ENCODE measurements at places on chromosomes 13 and 19.
A peak's percentile ranks its signal among the peaks of the same experiment; 100 is the strongest.

DNA sequence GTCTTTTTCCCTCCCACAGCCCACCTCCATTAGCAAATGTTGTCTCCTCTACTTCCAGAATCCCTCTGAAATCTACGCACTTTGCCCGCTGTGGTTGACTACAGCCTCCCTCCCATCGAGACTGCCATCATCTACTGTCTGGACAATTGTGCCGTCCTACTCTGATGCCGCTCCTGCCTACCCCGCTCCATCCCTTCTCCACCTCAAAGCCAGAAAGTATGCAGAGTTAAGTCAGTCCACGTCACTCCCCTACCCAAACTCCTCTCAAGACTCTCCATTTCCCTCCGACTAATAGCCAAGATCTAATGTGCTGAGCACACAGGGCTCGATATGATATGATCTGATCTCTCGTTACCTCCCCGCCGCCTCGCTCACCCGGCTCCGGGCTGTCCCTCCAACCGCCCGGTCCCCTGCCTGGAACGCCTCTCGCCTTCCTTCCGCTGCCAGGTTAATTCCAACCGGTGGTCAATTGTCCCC lies 556 bp downstream of the CACTIN start:
- DNase-seq = peak; percentile 58

GRCh38 chr19:35780717-35781116 lies 5.4 kb downstream of the ARHGAP33 start:
- no peak for DNase-seq

DNA sequence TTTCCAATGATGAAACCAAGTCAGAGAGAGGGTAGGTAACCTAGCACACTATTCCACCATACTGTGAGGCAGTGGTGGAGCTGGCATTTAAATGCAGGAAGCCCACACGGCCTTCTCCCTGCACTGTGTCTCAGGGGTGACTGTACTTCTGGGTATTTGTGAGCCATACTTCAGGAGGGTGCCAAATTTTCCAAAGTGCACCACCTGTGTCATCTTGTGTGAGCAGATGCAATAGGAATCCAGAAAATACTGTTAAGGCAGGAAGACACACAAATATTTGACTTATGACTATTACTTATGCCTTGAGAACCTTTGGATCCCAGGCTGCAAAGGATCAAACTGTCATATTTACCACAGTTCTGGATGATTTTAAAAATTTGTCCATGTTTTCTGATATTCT lies 17.3 kb downstream of the ZNF229 start:
- DNase-seq = peak; percentile 30

GRCh38 chr13:27712421-27712820 lies 79.9 kb upstream of the GSX1 start:
- DNase-seq = no peak

DNA sequence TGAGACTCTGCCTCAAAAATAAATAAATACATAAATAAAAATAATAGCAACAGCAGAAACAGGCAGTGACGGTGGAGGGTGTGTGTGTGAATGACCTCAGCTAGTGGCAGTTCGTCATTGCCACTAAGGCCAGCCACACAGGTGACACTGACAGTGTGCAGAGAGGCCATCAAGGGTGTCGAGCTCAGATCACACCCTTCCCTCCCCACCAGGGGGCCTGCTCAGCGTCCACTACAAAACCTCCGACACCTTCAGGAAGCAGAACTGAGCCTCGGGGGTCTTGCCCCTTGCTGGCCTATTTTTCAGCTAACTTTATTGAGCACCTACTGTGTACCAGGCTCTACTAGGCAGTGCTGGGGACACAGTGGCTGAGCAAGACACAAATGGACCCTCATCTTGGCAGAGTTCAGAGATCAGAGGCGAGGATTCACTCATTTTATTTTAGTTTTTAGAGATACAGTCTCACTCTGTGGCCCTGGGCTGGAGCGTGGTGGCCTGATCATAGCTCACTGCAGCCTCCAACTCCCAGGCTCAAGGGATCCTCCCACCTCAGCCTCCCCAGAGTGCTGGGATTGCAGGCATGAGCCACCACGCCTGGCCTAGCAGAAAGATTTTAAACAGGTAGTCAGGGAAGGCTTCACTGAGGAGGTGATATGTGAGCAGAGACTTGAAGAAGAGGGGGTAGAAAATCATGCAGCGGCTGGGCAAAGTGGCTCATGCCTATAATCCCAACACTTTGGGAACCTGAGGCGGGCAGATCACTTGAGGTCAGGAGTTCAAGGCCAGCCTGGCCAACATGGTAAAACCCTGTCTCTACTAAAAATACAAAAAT lies 30.3 kb upstream of the SEMA6B start:
- no peak for DNase-seq

- DNase-seq = no peak
Observed at GRCh38 chr13:85313761-85314503, 485.3 kb downstream of the SLITRK6 start.

- peak; percentile 12 for DNase-seq
Observed at GRCh38 chr13:97174638-97175037, 47.5 kb upstream of the MBNL2 start.

DNA sequence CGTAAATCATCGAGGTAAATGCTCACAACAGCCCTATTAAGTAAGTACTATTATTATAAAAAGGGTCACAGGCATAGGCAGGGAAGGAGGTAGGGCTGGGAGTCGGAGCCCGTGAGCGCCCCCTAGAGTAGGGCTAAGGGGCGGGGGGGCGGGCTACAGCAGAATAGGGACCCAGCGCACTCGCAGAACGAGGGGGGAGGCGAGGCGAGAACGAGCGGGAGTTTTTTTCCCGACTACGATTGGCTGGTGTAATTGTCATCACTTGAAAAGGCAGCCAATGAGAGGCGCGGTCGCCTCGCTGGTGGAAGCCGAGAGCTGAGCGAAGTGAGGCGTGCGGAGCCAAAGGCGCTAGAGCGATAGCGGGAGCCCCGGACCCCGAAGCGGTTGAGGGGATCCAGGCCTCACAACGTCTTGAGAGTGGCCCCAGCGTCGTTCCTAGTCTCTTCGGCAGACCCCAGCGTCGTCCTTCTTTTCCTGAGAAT lies 24.2 kb downstream of the KEAP1 start:
- DNase-seq = peak; percentile 93

GRCh38 chr13:75145927-75146326 lies 336.0 kb downstream of the TBC1D4 start:
- DNase-seq = no peak

- no peak for DNase-seq
Observed at GRCh38 chr13:105518086-105518485, 1017.4 kb downstream of the EFNB2 start.

DNA sequence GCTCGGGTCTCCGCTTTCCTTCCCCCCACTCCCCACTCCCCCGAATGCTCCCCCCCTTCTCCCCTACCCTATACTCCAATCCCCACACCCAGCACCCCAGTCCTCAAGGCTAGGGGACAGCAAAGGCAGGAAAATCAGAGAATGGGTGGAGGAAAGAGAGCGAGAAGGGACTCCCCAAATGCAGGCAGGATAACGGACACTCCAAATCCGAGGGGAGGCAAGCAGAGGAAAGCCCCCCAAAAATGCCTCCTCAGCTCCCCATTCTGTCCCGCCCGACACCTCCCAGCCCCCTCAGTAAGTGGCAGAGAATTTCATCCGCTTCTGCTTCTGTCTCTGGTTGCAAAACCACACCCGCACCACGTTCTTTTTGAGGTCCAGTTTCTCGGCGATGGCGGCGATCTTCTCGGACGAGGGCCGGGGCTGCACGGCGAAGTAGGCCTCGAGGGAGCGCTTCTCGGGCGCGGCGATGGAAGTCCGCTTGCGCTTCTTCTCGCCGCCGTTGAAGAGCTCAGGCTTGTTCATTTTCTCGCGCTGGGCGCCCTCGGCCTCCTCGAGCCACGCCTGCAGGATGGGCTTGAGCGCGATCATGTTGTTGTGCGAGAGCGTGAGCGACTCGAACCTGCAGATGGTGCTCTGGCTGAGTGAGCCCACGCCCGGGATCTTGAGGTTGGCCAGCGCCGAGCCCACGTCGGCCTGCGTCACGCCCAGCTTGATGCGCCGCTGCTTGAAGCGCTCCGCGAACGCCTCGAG lies 2.1 kb downstream of the POU4F1 start:
- DNase-seq = peak; percentile 38

- no peak for DNase-seq
Observed at GRCh38 chr13:51594432-51594831, 10.2 kb downstream of the WDFY2 start.

DNA sequence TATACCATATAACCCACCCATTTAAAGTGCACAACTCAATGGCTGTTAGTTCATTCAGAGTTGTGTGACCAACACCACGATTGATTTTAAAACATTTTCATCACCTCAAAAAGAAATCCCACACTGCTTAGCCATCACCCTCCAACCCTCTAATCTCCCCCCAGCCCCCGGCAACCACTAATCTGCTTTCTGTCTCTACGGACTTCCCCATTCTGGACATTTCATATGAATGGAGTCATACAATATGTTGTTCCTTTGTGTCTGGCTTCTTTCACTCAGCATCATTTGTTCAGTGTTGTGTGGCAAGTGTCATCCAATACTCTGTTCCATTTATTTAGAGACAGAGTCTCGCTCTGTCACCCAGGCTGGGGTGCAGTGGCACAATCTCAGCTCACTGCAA lies 4.0 kb upstream of the PNMA8B start:
- DNase-seq = no peak

DNA sequence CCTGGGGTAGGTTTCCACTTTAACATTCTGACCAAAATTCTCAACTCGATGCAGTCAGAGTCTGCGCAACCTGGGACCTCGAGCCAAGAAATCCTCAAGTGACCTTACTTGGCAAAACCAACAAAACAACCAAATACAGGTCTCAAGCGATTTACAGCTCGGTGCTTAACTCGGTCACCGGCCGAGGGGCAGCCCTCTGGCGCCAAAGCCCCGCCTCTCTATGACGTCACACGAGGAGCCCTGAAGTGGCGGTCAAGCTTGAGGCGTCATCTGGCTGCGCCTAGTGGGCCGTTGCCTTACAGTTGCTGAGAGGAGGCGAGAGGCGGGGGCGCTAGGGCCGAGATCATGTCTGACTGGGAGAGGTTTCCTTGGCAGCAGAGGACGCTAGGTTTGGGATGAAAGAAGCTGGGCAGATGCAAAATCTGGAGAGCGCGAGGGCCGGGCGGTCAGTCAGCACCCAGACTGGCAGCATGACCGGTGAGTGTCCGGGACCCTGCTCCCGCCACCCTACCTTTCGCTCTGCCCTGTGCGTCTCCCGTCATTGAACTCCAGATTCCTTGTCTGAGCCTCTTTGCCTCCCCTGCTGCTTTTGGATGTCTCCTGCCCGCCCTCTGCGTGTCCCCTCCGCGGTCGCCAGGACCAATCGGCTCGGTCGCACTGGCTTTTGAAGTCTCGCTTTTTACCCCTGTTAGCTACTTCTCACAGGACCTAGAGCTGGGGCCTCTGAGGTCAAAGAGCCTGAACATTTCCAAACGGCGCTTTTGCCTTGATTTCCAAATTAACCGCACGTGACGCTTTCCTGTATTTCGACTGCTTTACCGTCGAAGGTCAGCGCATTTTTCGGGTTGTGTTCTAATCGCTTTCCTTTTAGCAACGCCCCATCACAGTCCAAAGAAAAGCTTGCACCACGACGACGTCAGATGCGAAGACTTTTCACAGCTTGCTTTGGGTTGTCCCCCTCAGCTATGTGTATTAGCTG lies at the start of gene CDADC1:
CDADC1 (plus strand) TSS at position 283 of the 979 bp plus-strand sequence; CDS start at position 396, 113 bp downstream.
- peak; percentile 99 for DNase-seq

GRCh38 chr13:34174671-34175145 lies 356.8 kb downstream of the RFC3 start:
- DNase-seq = peak; percentile 50

- DNase-seq = peak; percentile 29
Observed at GRCh38 chr13:100423375-100423774, 165.2 kb downstream of the GGACT start.

DNA sequence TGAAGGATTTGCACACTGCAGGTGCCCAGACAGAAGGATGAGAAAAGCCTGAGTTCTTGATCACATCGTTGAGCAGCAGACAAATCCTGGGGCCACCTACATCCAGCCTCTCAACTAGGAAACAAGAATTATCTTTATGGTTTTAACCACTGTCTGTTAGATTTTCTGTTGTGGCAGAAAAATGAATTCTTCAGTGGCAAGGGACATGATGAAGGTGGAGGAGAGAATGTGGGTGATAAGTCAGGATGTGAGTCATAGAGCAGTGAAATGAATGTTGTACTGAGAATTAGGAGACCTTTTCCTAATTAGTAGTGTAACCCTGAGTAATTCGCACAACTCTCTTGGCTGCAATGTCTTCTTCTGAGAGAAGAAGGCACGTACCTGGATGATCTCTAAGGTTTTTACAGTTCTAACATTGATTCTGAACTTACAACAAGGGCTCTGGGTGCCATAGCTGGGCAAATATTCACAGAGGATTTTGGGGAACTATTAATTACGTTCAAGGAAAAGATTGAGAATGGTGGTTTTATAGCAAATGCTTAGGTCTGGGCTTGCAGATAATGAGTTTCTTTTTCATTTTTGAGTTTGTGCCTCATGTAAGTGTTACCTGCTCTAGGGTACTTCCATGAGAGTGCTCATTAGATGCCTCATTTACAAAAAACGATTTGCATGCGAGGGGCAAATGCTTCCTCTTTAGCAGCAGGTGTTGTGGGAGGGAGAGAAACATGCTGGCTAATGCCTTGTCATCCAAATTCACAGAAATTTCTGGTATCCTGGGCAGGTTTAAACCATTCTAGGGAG lies 111.0 kb upstream of the KL start:
- DNase-seq = peak; percentile 67

DNA sequence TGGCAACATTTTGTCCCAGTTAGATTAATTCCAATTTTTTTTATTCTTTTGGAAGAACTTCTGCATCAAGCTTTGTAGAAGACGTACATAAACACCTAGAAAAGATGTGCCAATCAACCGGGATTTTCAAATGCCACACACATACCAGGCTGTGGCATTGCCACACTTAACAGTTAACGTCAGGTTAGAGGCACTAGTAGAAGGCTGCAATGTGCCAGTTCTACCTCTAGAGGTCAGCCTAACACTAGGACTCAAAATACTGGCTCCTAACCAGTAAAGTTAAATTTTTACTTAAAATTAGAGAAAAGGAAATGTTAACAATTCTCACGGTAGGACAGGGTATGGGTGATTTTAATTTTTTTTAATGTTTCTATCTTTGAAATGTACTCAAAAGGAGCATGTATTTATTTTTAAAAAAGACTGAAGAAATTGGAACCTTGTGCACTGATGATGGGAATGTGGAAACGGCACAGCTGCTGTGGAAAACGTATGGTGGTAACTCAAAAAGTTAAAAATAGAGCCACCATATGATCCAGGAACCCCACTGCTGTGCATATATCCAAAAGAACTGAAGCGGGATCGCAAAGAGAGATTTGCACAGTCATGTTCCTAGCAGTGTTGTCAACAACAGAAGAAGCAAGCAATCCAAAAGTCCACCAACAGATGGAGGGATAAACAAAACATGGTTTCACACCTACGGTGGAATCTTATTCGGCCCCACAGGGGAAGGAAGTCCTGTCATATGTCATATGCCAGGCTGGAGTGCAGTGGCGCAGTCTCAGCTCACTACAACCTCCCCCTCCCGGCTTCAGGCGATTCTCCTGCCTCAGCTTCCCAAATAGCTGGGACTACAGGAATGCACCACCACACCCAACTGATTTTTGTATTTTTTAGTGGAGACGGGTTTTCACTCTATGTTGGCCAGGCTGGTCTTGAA lies 30.3 kb downstream of the CRYL1 start:
- peak; percentile 69 for DNase-seq

- DNase-seq = no peak
Observed at GRCh38 chr19:17060802-17061201, 14.4 kb downstream of the HAUS8 start.

All from GM23248 (cell line).